Renal pelvis (tissue), 12 donors: ENCODE measurements at places on chromosomes 7 and 10. TPM values are rescaled to one million over a fixed set of nuclear protein-coding genes. Genes with fewer than 3 reads are reported as not detected.

GRCh38 chr10:51272555-51272954 lies 198.3 kb downstream of the PRKG1 start:
- no peak for DNase-seq

DNA sequence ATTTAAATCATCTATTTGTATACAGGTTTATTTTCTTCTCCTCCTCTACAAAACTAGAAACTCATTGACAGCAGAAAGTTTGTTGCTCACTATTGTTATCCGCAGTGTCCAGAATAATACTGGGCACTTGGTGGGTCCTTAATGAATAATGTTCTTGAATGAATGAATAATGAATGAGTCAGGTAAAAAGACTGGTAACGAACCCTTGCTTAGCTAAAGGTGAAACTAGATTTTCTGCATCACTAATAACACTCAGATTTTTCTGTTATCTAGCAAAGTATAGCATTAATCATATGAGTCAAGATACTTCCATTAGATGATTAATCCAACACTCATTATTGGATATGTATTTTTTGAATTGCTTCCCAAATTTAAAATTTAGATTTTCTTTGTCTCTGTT lies 953.2 kb downstream of the SORCS3 start:
- no peak for DNase-seq

DNA sequence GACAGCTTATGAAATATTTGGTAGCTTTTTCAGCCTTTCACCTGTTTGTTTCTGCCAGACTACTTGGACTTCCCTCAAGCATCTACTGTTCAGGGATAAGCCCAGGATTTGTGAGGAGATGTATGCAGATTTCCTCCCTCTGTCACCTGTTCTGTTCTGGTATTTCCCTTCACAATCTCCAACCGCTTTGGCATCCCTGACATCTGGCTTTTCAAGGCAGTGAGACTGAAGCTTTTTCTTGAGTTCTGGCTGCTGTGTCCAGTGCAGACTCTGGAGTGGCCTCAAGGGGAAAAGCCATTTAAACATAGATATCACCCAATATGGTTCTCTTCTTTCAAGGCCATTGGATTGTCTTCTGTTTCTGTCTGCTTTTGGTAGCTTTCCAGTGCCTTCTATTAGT lies 369.7 kb downstream of the LRMDA start:
- no peak for DNase-seq

GRCh38 chr7:150410680-150411346 lies 31.7 kb downstream of the ZNF775 start:
- no peak for DNase-seq

DNA sequence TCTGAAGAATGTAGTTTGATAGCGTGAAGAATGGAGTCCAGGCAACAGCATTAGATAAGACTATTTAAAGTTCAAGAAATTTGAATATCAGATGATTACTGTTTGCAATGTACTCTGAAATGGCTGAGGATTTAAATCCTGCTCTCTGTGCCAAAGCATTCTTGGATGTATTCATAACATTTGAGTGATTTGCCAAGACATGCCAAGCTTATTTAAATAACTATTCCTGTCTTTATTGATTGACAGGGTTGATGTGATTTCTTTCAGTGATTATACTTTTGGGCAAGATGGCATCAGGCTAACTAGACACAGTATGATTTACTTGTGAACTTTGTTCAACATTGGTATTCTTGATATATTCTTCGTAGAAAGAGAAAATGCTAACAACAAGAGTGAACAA lies 168.7 kb downstream of the GNAI1 start:
- DNase-seq = no peak

GRCh38 chr10:130411496-130412085 lies 275.4 kb downstream of the GLRX3 start:
- DNase-seq = no peak

DNA sequence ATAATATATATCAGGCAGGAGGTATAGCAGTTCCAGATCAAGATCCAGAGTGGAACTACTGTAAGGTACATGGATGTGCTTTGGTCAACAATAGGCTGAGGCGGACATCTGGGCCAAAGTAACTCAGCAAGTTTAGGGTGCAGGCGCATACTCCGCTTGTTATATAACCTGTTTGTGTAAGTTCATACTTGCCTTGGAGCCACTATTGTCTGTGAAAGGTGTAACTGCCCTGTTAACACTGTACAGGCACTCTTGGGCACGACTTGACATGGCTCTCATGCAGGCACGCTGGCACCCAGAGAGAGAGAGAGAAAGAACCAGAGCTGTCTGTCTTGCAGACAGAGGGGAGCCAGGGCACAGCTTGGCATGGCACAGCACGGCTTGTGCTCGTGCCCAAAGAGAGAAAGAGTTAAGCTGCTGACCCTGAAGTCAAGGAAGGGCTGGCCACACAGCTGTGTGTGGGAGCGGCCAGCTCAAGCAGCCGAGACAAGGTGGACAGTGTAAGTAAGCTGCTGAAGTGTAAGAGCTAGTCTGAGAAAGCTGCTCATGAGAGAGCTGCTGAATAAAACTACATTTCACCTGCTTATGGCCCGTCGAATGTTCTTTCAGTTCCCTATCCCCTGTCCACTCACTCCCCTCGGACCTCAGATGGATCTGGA lies 47.8 kb upstream of the KAT6B start:
- DNase-seq = peak; percentile 30

- no peak for DNase-seq
These were observed 623.9 kb upstream of the FOXK1 start for GRCh38 chr7:4058158-4058557.

DNA sequence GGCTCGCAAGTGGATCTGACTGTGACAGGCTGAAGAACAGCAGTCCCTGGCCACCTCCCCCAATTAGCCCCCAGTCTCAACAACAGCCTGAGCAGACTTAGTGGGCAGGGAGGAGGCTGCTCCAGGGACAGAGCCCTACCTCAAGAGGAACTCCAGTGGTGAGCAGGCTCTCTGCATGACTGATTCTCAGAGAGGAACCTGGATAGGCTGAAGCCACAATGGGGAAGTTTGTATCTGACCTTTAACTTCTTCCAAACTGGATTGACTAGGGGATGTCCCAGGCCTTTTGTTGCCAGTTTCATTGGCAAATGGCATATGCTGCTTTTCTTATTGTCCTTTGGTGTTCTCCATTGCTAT lies 93.0 kb downstream of the ARHGAP22 start:
- DNase-seq = no peak

GRCh38 chr7:78605119-78605518 lies 806.5 kb downstream of the PHTF2 start:
- DNase-seq = no peak

GRCh38 chr7:106844279-106844997 lies 20.6 kb upstream of the PIK3CG start:
- DNase-seq = no peak

- no peak for DNase-seq
These were observed 377.2 kb downstream of the PARD3 start for GRCh38 chr10:34437906-34438305.

DNA sequence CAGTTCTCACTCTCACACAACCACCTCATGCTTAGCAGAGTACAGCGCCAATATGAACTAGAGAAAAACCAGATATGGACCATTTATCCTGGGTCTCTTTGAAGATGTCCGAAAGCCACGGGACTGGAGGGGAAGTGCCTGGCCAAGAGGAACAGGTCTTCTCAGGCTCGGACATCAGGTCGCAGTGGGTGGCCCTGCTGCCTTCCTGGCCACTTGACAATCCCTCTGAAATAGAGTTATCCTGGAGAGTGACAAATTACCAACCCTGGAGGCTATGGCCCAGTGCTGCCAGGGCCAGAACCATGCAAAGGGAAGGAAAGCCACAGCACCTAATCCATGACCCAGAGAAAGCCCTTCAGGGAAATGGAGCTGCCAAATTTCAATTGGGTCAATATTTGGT lies 646.8 kb upstream of the NRP1 start:
- DNase-seq = no peak

DNA sequence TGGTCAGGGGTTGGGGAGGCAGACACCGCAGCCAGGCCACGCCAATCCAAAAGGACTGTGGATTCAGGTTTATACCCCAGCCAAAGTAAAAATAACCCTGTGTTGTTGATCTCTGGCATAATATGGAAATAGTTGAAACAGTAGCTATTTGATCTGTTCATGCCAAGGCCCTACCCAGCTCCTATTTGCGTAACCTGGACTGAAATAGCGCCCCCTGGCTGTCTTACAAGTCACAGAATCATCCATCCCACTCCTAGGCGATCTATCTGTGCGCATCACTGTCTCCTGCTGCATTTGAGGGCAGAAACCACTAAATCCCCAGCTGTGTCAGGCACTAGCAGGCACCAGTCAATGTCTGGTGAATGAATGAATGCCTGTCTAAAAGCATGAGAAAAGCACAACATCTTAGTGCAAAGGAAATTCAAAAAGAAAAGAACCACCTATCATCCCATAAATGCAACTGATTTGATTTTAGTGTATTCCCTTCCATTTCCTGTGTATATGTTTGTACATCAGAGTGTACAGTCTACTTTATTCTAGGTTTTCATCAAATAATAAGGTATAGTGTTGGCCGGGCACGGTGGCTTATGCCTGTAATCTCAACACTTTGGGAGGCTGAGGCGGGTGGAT lies 160.0 kb downstream of the SLIT1 start:
- no peak for DNase-seq

- no peak for DNase-seq
These were observed 737.1 kb upstream of the ZWINT start for GRCh38 chr10:57098146-57098545.

HMX3 gene
- 0.07 TPM for polyA plus RNA-seq

LRRD1 gene
- 0.68 TPM for polyA plus RNA-seq

POT1 gene
- polyA plus RNA-seq = 39.5 TPM

SYT15B gene
- polyA plus RNA-seq = 2.8 TPM

AKR1C8 gene
- polyA plus RNA-seq = 0.28 TPM

RBP4 gene
- polyA plus RNA-seq = 0.35 TPM

NEUROG3 gene
- polyA plus RNA-seq = not detected
